Activated CD8-positive, alpha-beta T cell treated with anti-CD3 and anti-CD28 coated beads for 36 hours (primary cell): ENCODE measurements at places on chromosomes 5 and 9.

- H3K27ac ChIP-seq: no peak overlapping the region
- H3K27me3 ChIP-seq: no peaks in the 10 kb centered on the region
- H3K36me3 ChIP-seq: no peaks in the 10 kb centered on the region
Measured at GRCh38 chr9:130892477-130893304, 3.9 kb downstream of the QRFP start.

DNA sequence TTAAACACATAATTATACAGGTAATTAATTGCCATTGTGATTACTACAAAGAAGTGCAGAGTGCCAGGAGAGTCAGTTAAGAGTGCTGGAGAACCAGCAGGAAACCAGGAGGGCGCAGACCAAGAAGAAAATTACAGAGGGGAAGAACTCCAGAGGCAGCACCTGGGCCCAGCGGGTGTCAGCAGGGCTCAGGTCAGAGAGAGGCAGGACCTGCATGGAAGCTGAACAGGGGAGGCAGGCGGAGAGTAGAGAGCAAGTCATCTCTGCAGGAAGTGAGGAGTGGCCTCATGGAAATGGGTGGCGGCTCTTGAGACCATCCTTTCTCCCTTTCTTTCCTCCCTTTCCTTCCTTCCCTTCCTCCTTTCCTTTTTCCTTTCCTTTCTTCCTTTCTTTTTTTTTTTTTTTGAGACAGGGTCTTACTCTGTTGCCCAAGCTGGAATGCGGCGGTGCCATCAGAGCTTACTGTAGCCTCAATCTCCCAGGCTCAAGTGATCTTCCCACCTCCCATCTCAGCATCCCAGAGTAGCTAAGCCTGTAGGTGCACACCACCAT lies 4.0 kb upstream of the ZBTB34 start:
- H3K27me3 ChIP-seq: peaks cover 19% of the 10 kb centered on the region
- peaks cover 10% of the 10 kb centered on the region for H3K4me1 ChIP-seq
- no peak for DNase-seq
- no peak overlapping the region for H3K4me3 ChIP-seq
- H3K36me3 ChIP-seq: no peaks in the 10 kb centered on the region
- H3K27ac ChIP-seq: no peak overlapping the region

GRCh38 chr5:143372187-143372829 lies 31.2 kb downstream of the NR3C1 start:
- DNase-seq: no peak
- H3K4me1 ChIP-seq: peaks cover 61% of the 10 kb centered on the region
- no peak overlapping the region for H3K4me3 ChIP-seq
- peaks cover 47% of the 10 kb centered on the region for H3K36me3 ChIP-seq

GRCh38 chr9:96317335-96317980 lies 15.5 kb upstream of the HSD17B3 start:
- H3K4me3 ChIP-seq: no peak overlapping the region
- H3K27me3 ChIP-seq: peaks cover 6% of the 10 kb centered on the region
- no peak overlapping the region for H3K27ac ChIP-seq
- DNase-seq: peak; percentile 31
- H3K36me3 ChIP-seq: peaks cover 10% of the 10 kb centered on the region
- H3K4me1 ChIP-seq: no peaks in the 10 kb centered on the region

DNA sequence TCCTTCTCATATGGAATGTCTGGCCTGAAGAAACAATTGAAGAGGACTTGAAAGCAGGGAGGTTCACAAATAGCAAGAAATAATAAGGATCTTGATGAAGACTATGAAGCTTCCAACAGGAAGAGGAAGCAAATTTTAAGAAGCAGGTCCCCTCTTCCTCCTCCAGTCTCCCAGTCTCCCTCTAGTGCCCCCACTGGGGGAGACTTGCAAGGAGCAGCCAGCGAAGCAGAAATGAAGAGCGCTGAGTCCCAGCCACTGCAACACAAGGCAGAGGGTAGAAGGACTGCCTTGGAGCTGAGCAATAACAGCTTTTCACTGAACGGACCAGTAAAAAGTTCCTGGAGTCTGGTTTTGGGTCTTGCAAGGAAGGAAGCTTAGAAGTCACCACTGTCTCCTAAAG lies 32.6 kb upstream of the ACO1 start:
- no peak overlapping the region for H3K4me3 ChIP-seq
- no peaks in the 10 kb centered on the region for H3K27me3 ChIP-seq
- H3K4me1 ChIP-seq: no peaks in the 10 kb centered on the region
- no peak overlapping the region for H3K27ac ChIP-seq

- H3K27me3 ChIP-seq: no peaks in the 10 kb centered on the region
- no peak for DNase-seq
- H3K4me3 ChIP-seq: no peak overlapping the region
- H3K36me3 ChIP-seq: no peaks in the 10 kb centered on the region
Measured at GRCh38 chr5:107282061-107282460, 388.7 kb downstream of the EFNA5 start.

DNA sequence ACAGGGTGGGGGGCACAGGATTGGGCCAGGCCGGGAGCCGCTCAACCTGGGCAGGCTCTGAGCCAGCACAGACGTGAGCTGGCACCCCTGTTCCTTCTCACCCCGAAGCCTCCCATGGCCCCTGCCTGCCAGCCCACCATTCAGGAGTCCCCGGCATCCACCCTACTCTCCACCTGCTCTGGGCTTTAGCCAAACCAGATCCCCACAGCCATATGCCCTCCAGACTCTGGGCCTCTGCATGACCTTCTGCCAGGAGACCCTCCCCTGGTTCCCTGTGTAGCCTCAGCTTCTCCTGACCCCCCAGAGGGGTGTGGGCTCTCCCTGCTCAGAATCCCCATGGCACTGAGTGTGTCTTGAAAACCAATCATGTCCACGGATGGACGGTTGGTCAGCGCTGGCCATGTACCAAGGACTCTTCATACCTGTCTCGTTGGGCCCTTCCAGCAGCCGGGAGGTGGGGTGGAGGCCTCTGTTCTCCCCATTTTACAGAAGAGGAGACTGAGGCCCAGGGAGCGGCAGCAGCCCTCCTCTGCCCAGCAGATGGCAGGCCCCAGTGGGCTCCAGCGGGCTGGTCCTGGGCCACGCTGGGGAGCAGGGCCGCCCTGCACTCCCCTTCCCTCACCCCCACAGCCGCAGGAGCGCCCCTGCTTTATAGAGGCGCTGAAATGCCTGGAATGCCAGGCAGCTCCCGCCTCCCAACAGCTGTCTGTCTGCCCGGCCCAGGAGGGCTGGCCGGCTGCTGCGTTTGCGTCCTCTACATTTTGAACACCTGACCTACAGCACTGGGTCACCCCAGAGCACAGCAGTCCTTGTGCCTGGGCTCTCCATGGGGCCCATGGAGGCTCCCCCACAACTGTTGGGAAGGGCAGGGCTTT lies 3.5 kb upstream of the MYMK start:
- no peak overlapping the region for H3K27ac ChIP-seq
- H3K4me3 ChIP-seq: no peak overlapping the region
- no peaks in the 10 kb centered on the region for H3K27me3 ChIP-seq
- DNase-seq: no peak

DNA sequence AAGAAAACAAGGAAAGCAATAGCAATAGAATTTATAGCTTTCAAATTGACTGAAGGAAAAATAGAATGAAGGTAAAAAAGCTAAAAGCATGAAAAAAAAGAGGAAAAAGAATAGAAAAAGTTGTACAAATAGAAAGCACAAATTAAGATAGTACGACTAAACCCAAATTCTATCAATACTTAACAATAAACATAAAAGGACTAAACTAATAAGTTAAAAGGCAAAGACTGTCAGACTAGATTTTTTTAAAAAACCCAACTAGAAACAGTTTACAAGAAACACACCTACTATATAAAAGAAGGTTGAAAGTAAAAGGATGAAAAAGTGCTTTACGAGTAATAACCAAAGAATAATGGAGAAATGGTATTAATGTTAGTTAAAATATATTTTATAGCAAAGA lies 34.7 kb upstream of the NRARP start:
- no peaks in the 10 kb centered on the region for H3K27me3 ChIP-seq
- no peaks in the 10 kb centered on the region for H3K4me1 ChIP-seq

DNA sequence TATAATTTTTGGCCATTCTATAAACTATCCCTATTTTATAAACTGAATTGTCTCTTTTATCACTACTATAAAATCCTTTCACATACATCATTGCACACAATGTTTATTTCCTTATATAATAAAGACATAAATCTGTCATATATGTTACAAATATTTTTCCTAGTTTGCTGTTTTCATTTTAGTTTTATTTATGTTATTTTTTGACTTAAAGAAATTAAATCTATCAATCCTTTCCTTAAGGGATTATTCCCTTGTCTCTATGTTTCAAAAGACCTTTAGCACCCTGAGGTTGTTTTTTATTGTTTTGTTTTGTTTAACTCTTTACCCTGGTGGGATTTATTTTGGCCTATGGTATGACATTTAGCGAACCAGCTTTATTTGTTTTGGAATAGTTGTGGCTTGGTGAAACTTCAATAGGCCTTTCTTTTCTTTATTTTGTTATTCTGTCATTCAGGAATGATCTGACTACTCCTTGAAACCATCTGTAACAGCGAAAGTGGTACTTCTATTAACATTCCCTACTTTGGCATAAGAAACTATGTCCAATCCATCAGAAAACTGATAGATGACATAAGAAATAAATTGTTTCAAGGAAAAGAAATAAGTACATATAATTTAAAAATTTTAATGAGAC lies 125.9 kb downstream of the CEP120 start:
- H3K36me3 ChIP-seq: no peaks in the 10 kb centered on the region
- H3K4me3 ChIP-seq: no peak overlapping the region
- H3K27me3 ChIP-seq: peaks cover 4% of the 10 kb centered on the region
- H3K27ac ChIP-seq: no peak overlapping the region

- H3K27me3 ChIP-seq: peaks cover 10% of the 10 kb centered on the region
- no peaks in the 10 kb centered on the region for H3K4me1 ChIP-seq
- no peaks in the 10 kb centered on the region for H3K36me3 ChIP-seq
- H3K27ac ChIP-seq: no peak overlapping the region
- no peak overlapping the region for H3K4me3 ChIP-seq
- no peak for DNase-seq
Measured at GRCh38 chr5:112388739-112389138, 30.3 kb downstream of the EPB41L4A start.

DNA sequence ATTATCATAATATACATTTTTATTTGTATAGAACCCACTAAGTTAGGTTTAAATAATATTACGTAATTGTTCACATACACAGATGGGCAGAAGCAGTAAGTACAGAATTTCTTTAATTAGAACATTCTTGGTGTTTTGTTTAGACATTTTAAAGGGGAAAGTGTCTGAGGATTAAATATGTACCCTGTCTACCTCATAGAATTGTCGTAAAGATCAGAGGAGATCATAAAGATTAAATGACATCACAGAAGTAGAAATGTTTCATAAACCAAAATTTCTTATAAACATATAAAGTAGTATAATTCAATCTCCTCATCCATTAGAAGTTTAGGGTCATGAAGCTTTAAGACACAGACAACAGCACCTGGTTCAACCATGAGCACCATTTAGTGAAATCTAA lies 20.1 kb downstream of the DEPDC1B start:
- DNase-seq: no peak
- H3K4me1 ChIP-seq: no peaks in the 10 kb centered on the region
- H3K27me3 ChIP-seq: no peaks in the 10 kb centered on the region
- H3K27ac ChIP-seq: no peak overlapping the region
- peaks cover 14% of the 10 kb centered on the region for H3K36me3 ChIP-seq

GRCh38 chr5:107799306-107799705 lies 128.6 kb upstream of the EFNA5 start:
- H3K4me3 ChIP-seq: no peak overlapping the region
- H3K27me3 ChIP-seq: no peaks in the 10 kb centered on the region
- H3K4me1 ChIP-seq: no peaks in the 10 kb centered on the region
- no peak for DNase-seq
- no peaks in the 10 kb centered on the region for H3K36me3 ChIP-seq
- no peak overlapping the region for H3K27ac ChIP-seq

DNA sequence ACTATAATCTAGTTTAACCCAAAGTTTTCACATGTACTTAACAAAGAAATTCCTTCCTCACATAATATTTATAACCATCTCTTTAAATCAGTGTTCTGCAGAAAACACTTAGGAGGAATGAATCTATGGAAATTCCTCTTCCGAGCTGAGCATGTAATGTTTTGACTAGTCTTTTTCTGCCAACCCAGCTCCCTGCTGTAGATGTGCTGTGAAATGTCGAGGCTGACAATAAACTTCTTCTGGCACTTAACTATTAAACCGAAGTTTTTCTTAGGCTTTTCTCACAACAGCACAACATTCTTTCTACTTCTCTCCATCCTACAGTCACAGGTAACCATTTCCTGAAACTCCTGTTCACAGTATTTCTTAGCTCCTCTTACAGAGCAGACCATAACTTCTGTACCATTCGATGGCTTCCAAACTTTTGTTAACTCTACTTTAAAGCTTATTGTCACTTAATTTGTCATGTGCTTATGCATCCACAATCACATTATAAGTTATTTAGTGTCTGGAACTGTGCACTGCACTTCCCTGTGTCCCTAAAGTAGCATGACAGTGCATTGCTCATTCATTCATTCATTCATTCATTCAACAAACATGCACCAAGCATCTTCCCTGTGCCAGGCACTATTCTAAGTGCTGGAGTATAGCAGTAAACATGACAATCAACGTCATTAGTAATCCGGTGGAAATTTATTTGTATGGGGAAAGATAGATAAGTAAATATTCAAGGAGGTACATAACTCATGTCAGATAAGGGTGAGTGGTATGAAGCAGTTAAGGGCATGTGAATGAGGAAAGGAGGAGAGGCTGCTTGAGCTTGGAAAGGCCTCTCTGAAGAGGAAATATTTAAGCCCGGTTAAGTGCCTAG lies 54.6 kb downstream of the TSSK1B start:
- no peak overlapping the region for H3K4me3 ChIP-seq
- no peak for DNase-seq
- H3K36me3 ChIP-seq: no peaks in the 10 kb centered on the region
- H3K27ac ChIP-seq: no peak overlapping the region

DNA sequence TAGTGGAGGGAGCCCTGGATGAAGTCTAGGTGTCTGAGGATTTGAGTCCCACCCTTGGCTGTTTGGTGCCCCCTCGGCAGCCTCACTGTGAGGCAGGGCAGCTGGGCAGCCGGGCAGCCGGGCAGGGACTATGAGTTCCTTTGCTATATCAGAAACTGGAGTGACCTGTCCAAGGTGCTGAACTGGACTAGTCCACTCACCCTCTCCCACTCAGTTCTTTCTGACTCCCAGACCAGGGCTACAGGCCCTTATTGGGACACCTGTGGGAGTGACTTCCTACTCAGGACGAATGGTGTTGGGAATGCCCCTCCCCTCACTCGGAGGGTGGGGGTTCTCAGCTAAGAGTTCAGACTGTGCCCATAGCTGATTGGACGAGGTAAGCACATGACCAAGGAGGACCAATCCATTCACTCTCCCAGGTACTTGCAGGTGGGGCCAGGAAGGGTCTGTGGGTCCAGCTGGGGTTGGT lies 34.1 kb upstream of the RAPGEF1 start:
- no peak overlapping the region for H3K27ac ChIP-seq
- H3K36me3 ChIP-seq: no peaks in the 10 kb centered on the region
- H3K4me1 ChIP-seq: no peaks in the 10 kb centered on the region
- DNase-seq: peak; percentile 53

GRCh38 chr5:565782-566440 lies 41.7 kb upstream of the SLC9A3 start:
- peaks cover 18% of the 10 kb centered on the region for H3K27me3 ChIP-seq
- no peaks in the 10 kb centered on the region for H3K36me3 ChIP-seq
- H3K27ac ChIP-seq: no peak overlapping the region
- peak; percentile 19 for DNase-seq

- no peak overlapping the region for H3K4me3 ChIP-seq
- H3K27me3 ChIP-seq: peaks cover 13% of the 10 kb centered on the region
- H3K27ac ChIP-seq: no peak overlapping the region
- peaks cover 19% of the 10 kb centered on the region for H3K36me3 ChIP-seq
- no peak for DNase-seq
- H3K4me1 ChIP-seq: peaks cover 7% of the 10 kb centered on the region
Measured at GRCh38 chr5:73494721-73495120, 3.5 kb upstream of the BTF3 start.

- no peak for DNase-seq
- H3K4me1 ChIP-seq: no peaks in the 10 kb centered on the region
- H3K36me3 ChIP-seq: no peaks in the 10 kb centered on the region
- H3K4me3 ChIP-seq: no peak overlapping the region
Measured at GRCh38 chr5:147208134-147208533, 26.7 kb upstream of the STK32A start.
